ENCODE measurements at places on chromosomes 4 and X.

- DNase-seq = no peak
These were observed 320.2 kb upstream of the GATB start for GRCh38 chr4:152081024-152081423.

DNA sequence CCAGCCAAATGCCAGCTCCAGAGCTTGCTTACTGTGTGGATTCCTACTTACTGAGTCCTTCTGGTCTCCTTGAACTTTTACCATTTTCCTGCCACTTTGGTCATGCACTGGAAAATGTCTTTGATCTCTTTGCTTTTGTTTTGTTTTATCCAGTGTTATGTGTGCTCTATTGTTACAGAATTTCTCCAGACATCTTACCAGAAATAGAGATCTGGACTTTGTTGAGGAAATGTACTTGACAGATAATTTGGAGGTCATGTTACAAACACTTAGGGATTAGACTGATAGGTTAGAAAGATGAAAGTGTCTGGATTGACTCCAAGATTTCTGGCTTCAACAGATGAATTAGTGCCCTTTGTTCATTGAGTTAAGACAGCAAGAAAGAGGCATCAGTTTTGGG is 5.7 kb upstream of the ZNF330 start:
- no peak for DNase-seq

GRCh38 chr4:76053730-76054129 is 17.9 kb upstream of the CXCL11 start:
- no peak for DNase-seq

DNA sequence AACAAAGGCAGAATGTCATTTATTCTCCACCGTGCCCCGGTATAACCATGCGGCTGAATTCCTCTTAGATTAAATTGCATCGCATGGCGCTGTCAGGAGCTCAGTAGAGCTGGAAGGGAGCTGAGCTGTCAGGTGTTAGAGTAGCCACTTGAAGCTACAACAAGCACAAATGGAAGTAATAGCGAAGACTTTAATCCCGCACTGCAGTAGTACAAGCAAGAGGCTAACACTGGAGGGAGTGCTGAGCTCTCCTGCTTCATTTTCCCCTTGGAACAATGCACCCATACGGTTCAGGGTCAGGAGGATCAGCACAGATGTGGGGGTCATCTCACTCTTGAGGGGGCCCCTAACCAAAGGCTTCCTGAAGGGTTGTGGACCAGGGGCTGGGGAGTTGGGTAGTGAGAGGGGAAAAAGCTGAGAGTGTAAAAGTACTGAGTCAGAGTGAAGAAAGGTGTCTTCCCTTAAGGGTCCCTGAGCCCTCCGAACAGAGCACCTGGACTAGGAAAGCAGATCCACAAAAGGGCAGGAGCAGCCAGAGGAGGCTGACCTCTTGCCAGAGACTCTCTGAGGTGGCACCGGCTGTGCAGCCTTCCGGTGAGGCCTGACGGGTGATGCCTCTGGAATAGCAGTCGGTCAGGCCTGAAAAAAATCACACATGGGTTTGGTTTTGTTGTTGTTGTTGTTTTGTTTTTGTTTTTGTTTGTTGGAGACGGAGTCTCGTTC is 36.0 kb upstream of the CBR4 start:
- DNase-seq = no peak

DNA sequence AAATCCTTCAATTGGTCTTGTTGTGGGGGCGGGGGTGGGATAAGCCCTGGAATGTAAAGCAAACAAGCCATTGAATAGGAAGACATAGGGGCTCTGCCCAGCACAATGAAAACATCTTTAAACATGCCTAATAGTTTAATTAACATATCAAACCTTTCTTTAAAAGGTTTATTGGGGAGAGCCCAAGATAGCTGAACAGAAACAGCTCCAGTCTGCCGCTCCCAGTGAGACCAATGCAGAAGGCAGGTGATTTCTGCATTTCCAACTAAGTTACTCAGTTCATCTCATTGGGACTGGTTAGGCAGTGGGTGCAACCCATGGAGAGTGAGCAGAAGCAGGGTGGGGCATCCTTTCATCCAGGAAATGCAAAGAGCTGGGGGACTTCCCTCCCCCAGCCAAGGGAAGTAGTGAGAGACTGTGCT is 327.2 kb upstream of the CNKSR2 start:
- DNase-seq = no peak

DNA sequence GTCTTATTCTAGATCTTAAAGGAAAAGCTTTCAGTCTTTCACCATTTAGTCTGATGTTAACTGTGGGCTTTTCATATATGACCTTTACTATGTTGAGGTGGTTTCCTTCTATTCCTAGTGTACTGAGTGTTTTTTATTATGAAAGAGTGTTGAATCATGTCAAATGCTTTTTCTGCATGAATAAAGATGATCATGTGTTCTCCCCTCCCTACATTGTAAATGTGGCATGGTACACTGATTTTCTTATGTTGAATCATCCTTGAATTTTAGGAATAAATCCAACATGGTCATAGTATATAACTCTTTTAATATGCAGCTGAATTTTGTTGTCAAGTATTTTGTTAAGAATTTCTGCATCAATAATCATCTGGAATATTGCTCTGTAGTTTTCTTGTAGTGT is 4.3 kb downstream of the CLGN start:
- no peak for DNase-seq

GRCh38 chr4:117814277-117815246 is 219.7 kb upstream of the NDST3 start:
- no peak for DNase-seq

DNA sequence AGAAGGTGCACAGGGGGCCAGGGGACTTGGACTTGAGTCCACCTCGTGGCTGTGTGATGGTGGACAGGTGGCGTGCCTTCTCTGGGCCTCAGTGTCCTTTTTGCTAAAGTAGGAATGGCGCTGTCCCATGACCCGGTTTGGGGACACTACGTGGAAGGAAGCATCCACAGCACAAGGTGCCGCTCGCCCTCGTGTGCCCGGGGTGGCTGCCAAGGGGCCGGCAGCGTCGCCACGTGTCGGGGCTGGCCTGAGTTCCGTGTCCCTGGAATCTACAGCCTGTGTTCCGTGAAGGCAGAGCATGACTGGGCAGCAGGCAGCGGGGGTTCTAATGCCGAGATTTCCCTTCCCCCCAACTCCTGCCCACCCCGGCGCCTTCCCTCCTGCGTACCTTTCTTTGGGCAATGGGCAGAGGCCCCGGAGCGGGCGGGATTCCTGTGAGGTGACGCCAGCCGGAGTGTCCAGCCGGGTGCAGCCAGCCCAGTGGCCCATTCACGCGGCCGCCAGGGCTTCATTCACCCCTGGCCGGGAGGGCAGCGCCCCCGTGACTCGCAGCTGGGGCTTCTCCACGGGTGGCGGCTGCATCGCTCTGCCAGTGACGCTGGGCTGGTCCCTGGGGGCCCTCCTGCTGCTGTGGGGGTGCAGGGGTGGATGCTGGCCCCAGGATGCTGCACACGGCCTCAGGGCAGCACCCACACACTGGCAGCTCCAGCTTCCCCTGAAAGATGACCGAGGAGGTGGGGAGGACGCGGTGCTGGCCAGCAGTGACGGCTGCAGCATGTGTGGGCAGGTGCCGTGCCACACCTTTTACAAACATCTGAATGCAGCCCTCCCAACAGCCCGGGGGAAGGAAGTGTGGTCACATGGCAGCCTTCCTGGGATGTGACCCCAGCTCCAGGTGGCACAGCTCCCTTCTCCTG is 21.2 kb downstream of the DOK7 start:
- no peak for DNase-seq

Measured in stimulated activated CD8-positive, alpha-beta memory T cell treated with anti-CD3 and anti-CD28 coated beads, Interleukin-7, amount 100 ng/mL, for 1 hour (primary cell).